ENCODE measurements at places on chromosomes 3 and 15.

DNA sequence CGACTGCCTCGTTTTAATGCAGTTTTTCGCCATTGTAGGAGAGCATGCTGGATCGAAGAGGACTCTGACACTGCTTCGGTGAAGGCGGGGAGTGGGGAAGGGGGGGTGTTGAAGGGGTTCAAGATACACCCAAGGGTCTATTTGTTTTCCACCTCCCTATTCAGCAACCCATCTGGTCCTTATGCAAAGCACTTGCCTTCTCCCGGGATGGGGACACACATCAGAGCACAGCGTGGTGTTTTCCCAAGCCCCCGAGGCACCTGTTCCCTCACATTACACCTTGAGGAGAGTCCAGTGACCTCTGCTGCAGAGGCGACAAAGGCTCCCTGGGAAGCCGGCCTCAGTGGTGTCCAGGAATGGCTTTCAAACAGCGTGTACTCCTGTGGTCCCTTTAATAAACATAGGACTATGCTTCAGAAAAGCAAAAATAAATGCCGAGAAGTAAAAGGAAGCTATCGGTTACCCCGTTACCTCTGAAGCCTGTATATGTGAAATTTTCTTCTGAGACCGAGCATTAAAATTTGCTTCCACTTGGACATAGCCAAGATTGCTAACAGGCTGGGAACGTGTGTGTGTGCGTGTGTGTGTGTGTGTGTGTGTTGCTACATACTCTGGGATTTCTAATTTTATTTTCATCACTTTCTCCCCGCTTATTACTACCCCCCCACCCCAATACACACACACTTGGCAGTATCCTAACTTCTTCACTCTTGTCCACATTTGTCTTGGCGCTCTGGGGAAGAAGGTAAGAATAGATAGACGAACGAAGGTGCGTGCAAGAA, 53.2 kb downstream of the CCDC54 start:
- peak; percentile 26 for DNase-seq

GRCh38 chr3:99839613-99840012, 22.0 kb downstream of the CMSS1 start:
- DNase-seq: no peak

DNA sequence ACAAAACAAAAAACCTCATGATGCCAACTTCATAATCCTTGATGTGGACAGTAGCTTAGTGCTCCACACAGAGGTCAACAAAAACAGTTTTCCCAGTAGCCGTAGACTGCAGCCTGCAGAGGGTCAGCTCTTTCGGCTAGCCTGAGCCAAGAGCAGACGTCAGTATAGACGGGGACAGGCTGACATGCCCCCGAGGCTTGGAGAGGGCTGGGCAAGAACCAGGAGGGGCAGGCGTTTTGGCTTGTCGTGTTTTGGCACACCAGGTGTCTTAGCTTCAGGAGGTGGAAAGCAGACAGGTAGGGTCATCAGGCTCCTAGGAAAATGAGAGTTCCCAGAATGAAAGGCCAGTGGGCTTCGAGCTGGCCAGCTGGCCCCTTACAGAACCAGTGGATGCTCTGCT, 21.8 kb downstream of the CAND2 start:
- DNase-seq: no peak

DNA sequence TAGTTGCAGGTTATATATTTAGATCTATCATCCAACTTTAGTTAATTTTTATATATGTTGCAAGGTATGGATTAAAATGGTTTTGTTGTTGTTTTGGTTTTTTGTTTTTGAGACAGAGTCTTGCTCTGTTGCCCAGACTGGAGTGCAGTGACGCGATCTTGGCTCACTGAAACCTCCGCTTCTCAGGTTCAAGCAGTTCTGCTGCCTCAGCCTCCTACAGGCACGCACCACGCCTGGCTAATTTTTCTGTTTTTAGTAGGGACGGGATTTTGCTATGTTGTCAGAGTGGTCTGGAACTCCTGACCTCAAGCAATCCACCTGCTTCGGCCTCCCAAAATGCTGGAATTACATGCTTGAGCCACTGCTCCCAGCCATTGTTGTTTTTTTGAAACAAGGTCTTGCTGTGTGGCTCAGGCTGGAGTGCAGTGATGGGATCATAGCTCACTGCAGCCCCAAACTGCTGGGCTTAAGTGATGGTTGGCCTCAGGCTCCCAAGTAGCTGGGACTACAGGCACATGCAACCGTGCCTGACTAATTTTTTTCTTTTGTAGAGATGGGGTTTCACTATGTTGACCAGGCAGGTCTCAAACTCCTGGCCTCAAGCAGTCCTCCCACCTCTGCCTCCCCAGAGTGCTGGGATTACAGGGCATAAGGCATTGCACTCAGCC, 92.0 kb downstream of the ZNF609 start:
- DNase-seq: peak; percentile 21

- no peak for DNase-seq
Observed at GRCh38 chr3:38307599-38307998, 25.5 kb downstream of the SLC22A14 start.

DNA sequence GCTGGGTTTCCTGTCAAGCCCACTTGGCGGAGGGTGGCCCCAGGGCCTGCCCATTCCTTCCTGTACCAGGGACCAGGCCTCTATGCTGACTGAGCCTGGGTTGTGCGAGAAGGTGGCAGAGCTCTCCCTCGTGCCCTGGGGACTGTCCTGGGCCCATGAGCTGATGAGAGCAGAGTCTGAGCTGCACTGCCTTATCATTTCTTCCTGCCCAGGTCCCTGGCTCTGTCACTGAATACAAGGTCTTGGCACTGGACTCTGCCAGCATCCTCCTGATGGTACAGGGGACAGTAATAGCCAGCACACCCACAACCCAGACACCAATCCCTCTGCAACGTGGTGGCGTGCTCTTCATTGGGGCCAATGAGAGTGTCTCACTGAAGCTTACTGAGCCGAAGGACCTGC, 7.5 kb downstream of the MPI start:
- DNase-seq: no peak

- DNase-seq: no peak
Observed at GRCh38 chr3:140843656-140844055, 98.0 kb upstream of the SLC25A36 start.

- DNase-seq: peak; percentile 96
Observed at GRCh38 chr3:186653984-186654383, 11.8 kb upstream of the HRG start.

DNA sequence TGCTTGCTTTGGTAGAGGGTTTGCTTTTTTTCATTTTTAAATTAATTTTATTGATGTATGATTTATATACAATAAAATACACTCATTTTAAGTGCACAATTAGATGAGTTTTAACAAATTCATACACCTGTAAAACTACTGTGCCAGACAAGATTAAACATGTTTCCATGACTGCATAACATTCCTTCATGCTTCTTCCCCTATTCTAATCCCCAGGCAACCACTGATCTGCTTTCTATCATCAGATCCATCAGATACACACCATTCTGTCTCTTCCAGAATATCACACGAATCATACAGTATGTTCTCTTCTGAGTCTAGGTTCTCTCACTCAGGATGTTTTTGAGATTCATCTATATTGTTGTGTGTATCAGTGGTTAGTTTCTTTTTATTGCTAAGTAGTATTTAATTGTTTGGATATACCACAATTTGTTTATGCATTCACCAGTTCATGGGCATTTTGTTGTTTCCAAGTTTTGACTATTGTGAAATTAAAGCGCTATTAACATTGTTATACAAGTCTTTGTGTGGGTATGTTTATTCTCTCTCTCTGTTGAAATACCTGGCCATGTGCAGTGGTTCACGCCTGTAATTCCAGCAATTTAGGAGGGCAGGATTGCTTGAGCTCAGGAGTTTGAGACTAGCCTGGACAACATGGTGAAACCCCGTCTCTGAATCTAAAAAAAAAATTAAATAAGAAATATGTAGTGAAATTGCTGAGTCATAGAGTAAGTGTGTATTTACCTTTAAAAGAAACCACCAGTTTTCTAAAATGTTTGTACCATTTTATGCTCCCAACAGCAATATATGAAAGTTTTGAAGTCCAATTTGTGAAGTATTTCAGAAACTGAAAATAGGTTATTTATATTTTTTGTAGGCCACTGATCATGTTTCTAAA, 7.0 kb upstream of the TFG start:
- no peak for DNase-seq

GRCh38 chr15:42549032-42549491, 424 bp downstream of the HAUS2 start:
- DNase-seq: peak; percentile 62

DNA sequence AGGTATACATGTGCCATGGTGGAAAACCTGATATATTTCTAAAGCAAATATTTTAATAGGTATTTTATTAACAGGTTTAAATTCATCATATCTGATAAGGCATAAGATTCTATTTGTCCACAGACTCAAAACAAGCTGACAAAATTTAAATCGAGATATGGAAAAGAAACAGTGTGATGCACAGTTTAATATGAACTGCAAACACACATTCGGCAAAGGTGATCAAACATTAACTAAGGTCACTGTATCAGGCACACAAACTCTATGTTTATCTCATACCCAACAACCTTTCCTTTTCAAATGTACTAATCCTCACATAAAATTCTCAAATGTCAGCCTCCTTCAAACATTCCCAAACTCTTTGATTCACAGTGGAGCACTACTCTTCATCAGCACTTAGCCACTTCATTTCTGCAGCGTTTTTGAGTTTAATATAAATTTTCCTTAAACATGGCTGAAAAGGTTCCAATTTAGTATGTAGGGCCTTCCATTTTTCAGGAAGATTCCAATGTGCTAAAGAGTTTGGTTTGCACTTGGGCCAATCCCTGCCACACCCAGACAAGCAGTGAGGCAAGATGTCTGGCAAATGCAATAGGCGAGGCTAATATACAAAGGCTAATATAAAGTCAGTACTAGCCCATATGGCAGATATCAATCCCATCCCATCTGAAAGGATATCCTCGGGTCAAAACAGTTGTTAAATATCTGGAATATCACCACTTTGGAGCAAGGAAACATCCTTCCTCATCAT, 84.6 kb downstream of the GBE1 start:
- no peak for DNase-seq

- peak; percentile 58 for DNase-seq
Observed at GRCh38 chr3:49869525-49870126, at the start of gene CAMKV. Gene CAMKV (minus strand): TSS chr3:49869906. CDS start chr3:49862388, 7,518 bp downstream.

- DNase-seq: no peak
Observed at GRCh38 chr3:42473083-42473932, 29.1 kb upstream of the VIPR1 start.

DNA sequence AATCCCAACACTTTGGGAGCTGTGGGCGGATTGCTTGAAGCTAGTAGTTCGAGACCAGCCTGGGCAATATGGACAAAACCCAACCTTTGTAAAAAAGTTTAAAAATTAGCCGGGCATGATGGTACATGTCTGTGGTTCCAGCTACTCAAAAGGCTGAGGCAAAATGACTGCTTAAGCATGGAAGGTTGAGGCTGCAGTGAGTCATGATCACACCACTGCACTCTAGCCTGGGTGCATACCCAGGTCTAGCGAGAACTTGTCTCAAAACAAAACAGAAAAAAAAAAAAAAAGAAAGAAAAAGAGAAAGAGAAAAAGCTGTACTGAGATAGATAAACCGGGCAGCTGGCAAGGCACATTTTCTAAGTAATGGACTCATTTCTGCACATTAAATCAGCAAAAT, 10.6 kb downstream of the ARPP19 start:
- DNase-seq: peak; percentile 24

DNA sequence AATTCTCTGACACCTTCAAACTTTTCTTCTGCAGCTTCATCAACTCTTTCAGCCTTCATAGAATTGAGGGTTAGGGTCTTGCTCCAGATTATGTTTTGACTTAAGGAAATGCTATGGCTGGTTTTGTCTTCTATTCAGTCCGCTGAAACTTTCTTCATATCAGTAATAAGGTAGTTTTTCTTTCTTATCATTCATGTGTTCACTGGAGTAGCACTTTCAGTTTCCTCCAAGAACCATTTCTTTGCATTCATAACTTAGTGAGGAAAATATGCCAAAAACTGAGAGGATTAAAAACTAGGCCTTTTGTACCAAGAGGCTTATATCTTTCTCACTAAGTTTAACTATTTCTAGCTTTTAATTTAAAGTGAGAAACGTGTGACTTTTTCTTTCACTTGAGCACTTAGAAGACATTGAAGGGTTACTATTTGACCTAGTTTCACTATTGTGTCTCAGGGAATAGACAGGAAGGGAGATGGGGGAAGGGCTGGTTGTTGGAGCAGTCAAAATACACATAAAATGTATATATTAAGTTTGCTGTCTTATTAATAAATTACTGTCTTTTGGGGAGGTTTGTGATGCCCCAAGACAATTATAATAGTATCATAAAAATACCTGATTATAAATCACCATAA, 1110.1 kb downstream of the TBL1XR1 start:
- no peak for DNase-seq

DNA sequence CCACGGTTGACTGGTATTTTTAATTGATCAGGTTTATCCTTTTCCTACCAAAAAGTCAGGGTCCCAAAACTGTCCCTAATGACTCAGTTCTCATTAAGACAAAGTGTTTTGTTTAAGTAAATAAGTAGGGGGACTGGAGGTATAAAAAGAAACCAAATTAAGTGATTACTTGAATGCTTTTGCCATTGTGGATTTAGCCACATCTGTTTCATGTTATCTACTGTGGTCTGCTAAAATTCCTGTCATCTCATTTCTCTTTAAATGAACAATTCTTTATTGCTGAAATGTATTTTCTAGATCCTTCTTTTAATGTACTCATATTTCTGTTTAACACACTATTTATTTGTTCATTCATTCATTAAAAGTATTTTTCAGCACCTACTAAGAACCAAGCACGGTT, 625.9 kb upstream of the ADAMTS9 start:
- DNase-seq: no peak

- no peak for DNase-seq
Observed at GRCh38 chr15:49692514-49693090, 71.8 kb downstream of the DTWD1 start.

GRCh38 chr15:51030649-51031316, 63.9 kb downstream of the TNFAIP8L3 start:
- no peak for DNase-seq

DNA sequence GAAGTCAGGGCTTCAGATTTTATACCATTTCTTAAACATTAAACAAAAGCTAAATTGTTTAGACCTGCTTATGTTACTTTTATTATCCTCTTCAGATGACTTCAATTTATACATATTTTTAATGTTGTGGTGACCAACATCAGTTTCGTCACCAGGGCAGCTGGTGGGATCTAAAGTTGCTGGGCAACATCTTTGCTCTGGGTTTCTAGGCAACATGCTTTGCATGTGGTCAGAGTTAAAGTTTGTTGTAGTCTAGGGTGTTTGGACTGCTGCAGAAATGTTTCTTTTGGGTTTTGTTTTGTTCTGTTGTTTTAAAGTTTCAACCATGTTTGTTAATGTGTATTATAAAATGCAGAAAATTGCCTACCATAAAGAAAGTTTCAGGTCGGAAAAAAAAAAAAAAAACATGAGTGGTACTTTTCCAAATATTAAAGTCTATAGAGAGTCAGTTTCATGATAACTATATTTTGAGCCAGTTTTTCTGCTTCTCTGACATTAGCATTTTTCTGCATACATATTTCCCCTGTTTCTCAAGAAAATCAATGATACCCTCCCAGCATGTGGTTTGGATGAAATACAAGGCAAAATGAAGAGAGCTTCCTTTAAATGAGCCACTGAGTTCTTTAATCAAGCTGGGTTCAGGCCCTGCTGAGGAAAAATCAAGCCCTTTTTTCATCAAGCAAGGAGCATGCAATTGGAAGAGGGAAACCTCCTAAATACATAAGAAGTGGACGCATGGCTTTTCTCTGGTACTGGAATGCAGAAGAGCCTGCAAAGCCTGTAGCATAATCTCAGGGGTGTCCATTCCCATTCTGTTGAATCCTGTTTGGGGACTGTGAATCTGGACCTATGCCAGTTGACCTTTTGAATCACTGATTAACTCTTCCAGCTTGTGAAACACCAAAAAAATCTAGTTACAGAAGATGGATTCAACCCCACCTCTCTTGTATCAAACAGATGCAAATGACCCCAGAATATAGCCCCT, 35.0 kb upstream of the VGLL3 start:
- DNase-seq: no peak
